Epithelial cell of prostate (primary cell): ENCODE measurements at places on chromosomes 3 and 15.

- no peak for DNase-seq
Observed at GRCh38 chr3:57063032-57063431, 2.6 kb downstream of the SPATA12 start.

DNA sequence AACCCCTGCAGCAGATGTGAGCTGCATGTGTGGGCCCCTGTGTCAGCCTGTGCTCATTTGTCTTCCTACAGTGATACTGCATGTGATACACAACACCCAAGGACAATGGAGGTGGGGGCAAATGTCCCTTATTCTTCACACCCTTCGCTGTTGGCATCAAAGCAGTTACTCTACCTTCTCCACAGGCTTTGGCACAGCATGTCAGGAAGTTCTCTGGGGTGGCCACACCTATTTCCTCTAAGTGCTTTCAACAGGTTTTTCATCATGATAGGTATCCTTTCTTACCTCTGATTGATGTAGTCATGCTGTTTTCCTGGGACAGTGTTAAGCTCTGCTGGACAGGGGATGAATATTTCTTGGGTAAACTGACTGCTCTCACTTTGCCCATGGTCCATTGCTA lies 29.5 kb downstream of the ZNF662 start:
- no peak for DNase-seq

- DNase-seq = no peak
Observed at GRCh38 chr15:34821831-34822230, 26.5 kb upstream of the ACTC1 start.

DNA sequence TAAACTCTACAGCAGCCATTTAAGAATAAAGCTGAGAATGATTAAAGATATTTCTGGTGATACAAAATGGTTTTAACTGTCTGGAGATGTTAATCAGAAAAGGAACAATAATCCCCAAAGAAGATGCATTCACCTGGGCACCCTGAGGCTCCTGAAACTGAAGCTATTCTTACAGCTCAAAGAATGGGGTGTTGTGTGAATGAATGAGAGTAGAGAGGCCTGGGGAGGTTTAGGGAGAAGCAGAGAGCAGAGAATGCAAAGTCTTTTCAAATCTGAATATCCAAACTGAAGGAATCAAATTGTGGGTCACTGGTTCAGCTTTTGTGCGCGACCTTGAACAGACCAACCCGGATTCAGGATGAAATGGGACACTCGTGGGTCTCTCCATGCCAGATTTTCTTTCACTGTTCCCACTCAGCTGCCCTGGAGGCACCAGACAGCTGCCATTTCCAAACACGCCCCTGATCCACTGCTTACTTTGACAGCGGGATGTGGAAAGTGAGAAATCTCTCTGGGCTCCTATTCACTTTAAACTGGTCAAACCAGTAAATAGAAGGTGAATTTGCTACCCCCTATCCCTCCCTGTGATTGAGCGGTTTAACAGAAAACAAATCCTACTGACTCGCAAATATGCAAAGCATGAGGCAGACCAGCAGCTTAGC lies 485.5 kb upstream of the THBS1 start:
- no peak for DNase-seq

DNA sequence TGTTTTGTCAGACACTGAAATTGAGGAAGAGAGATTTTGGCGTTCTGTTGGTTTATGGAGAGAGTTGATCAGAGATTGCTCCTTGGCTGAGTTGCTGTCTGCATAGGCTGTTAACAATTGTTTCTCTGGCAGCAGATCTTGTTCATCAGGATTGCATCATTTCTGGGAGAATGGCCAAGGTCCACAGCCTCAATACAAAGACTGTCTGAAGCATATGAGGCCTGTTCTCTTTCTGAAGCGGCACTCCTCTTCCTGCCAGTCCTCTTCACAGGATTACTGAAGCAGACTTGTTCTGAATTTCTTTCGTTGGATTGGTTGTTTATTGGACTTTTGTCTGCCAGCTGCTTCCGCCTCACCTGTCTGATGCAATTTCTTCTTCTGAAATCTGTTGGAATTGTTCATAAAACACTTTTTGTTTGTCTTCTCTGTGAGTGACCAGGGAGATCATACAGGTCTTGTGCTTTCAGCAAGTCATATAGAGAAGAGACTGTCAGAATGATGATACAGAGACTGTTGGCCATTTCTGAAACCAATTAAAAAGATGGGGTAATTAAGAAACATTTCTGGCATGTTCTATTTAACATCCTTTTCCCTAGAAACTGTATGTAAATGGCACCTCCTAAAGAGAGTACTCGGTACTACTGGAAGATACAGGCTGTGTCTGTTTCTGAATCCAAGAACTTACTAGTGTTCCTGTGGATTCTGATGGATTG lies 25.5 kb downstream of the SETD5 start:
- peak; percentile 91 for DNase-seq

GRCh38 chr15:41904541-41905005 lies 10.7 kb upstream of the SPTBN5 start:
- DNase-seq = no peak

GRCh38 chr3:115980709-115981108 lies 357.4 kb downstream of the GAP43 start:
- DNase-seq = no peak

DNA sequence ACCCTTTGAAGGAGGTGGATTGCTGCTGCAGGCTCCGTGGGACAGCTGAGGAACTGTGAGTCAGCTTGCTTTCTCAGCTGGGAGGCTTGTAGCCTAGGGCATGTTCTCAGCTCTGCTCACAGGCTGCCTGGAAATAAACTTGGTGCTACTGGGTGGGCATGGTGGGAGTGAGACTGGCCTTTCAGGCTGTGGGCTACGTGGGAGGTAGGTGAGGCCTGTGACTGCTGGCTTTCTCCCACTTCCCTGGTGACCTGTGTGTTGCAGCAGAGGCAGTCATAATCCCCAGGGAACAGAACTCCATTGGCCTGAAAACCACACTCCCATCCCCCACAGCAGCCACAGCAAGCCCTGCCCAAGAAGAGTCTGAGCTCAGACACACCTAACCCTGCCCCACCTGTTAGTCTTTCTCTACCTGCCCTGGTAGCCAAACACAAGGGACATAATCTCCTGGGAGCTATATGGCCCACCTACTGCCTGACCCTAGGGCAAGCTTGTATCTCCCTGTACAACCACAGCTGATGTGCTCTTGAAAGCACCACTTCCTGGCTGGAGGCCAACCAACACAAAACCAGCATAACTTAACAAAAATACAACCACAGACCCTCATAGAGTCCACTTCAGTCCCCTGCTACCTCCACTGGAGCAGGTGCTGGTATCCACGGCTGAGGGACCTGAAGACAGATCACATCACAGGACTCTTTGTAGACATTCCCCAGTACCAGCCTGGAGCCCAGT lies 236.5 kb downstream of the SQOR start:
- DNase-seq = no peak

DNA sequence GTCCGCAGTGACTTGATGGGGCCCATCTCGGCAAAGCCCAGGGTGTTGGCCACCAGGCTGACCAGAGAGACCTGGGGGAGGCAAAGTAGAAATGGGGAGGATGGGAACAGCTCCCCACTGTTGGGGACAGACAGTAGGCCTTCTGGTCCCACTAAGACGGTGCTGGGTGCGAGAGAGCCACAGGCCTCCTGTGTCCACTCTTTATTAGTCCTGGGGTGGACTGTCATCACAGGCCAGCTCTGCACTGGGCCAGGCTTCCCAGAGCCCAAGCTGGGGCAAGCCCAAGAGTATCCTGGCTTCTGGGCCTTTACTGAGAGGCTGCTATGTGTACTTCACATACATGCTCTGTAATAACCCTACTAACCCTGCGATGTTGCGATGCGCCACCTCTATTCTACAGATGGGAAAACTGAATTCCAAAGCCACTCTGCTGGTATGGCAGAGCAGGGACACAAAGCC lies 66.4 kb downstream of the EXOG start:
- DNase-seq = no peak

- DNase-seq = no peak
Observed at GRCh38 chr3:184003187-184003967, 14.3 kb downstream of the ABCC5 start.

DNA sequence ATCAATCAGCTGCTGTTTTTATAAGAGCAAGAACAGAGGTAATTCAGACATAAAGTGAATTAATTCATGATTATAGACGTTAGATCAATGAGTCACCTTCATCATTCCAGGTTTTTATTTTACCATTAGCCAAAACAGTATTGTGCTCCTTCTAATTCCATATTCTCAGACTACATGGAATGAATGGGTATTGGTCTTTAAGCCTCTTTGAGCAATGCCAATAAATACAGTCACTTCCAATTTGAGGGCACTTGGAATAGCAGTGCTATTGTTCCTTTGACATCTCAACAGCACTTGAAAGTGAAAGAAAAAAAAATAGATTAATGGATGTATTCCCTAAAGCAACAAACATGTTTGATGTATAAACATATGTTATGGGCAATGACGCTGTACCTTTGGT lies 830.9 kb upstream of the CFAP20DC start:
- DNase-seq = no peak

GRCh38 chr3:11600501-11601282 lies 43.0 kb downstream of the VGLL4 start:
- peak; percentile 94 for DNase-seq

DNA sequence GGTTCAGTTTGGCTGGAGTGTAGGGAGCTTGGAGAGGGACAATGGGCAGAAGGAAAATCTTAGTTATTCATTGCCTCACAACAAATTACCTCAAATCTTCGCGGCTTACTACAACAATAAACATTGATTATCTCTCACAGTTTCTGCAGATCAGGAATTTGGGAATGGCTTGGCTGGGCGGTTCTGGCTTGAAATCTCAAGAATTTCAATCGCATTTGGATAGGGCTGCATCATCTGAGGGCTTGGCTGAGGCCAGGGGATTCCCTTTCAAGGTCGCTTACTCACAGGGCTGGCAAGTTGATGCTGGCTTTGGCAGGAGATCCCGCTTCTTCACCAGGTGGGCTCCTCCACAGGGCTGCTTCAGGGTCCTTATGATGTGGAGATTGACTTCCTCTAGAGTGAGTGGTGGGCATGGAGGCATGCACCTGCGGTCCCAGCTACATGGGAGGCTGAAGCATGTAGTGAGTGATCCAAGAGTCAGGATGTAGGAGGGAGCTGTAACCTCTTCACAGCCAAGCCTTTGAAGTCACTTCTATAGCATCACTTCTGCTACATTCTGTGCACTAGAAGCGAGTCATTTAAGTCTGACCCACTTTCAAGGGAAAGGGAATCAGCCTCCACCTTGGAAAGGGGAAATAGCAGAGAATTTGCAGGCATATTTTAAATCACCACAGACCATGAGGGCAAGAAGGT lies 63.1 kb downstream of the CDC25A start:
- DNase-seq = no peak
